ENCODE measurements at places on chromosomes 3 and 15. TPM values are rescaled to one million over a fixed set of nuclear protein-coding genes. Genes with fewer than 3 reads are reported as not detected.

GRCh38 chr15:79874242-79874641 lies 22.6 kb downstream of the MTHFS start:
- DNase-seq, result no peak

DNA sequence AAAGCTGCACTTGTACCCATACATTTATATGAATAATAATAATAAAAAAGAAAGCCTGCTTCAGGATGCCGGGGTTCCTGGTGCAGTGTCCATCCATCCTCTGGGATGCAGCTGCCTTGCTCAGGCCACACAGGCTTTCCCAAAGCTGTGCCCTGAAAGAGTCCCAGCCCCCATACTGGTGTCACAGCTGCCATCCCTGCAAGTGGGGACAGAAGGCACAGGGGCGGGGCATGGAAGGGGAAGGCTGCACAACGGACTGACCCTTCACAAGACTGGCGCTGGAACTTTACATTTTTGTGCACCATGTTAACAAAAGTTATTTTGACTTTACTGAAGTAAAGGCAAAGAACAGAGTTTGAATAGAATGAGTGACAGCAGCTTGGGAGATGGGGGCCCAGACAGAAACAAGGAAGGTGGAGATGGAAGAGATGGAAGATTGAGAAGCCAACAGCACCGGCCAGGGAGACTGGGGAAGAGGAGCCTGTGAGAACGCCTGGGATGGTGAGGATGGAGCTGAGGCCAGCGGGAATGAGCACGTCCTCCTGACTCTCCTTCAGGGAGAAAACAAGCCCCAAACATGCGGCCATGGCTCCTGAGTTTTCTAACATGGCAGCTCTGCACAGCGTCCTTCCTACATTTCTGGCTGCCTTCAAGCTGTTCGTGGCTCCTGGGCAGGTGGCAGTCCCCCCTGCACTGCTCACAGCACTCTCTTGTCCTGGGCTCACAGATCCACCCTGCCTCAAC lies 73.1 kb downstream of the ABTB1 start:
- no peak for DNase-seq

GRCh38 chr3:8153800-8154199 lies 347.8 kb upstream of the LMCD1 start:
- no peak for DNase-seq

DNA sequence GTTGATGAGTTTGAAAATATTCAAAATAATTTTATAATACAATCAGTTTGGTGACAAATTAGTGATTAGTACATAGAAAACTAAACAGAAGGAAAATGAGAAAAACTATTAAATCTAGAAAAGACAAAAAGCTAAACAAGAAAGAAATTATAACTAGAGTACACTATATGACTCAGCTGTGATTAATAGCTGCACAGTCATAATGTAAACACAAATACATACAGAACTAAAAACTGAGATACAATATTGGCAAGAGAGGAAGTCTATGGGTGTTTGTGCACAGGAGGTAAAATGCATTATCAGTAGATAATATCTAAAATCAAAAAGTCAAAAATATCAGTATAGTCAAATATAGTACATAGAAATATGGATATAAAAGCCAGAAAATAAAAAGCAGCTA lies 80.7 kb upstream of the PCSK6 start:
- no peak for DNase-seq

DNA sequence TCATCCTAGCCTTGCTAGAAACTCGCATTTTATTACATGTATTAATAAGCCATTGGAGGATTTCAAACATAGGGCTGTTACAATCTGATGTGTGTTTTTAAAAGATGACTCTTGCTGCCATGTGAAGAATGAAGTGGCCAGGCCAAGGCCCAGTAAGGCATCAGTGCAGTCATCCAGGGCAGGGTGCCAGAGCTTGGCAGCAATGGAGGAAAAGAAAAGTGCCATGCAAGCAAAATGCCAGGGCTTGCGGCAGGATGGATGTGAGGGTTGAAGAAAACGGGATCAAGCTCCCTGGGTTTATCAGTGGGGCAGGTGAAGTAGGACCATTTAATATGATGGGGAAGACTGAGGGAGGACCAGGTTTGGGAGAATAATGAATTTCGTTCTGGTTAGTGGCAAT lies 183.6 kb downstream of the MINAR1 start:
- DNase-seq, result no peak

DNA sequence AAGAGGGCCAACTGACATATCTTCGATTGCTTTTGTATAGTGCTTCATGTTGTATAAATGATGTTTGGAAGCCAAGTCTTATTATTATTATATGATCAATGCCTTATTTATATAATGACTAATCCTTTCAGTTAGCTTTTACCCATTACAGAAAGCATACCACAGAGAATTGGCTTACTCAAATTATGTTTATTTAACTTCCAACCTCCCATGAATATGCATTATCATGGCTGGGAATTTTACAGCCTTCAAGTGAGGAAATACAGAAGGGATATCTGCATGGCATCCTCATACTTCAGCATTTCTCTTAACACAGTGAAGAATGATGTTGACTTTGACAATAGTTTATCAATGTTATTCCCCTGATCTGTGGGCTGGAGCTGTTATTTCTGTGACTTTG lies 225.9 kb upstream of the GAP43 start:
- DNase-seq, result no peak

- peak; percentile 98 for DNase-seq
Observed at GRCh38 chr15:39171944-39172368, 408.9 kb upstream of the THBS1 start.

DNA sequence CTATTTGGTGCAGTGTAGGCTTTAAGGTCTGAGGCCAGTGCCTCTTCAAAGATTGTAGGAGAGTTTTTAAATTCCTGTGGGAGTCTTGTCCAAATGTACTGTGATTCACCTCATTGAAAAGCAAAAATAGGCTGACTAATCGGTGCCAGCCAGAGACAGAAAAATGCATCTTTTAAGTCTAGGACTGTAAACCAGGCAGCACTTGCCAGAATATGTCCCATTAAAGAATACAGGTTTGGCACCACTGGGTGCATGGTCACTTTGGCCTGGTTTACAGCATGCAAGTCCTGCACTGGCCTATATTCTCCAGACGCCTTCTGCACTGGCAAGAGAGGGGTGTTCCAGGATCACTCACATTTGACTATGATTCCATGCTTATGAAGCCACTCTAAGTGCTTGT lies 20.3 kb upstream of the NOX5 start:
- no peak for DNase-seq

GRCh38 chr3:97896547-97896946 lies 74.7 kb downstream of the CRYBG3 start:
- DNase-seq, result no peak

DNA sequence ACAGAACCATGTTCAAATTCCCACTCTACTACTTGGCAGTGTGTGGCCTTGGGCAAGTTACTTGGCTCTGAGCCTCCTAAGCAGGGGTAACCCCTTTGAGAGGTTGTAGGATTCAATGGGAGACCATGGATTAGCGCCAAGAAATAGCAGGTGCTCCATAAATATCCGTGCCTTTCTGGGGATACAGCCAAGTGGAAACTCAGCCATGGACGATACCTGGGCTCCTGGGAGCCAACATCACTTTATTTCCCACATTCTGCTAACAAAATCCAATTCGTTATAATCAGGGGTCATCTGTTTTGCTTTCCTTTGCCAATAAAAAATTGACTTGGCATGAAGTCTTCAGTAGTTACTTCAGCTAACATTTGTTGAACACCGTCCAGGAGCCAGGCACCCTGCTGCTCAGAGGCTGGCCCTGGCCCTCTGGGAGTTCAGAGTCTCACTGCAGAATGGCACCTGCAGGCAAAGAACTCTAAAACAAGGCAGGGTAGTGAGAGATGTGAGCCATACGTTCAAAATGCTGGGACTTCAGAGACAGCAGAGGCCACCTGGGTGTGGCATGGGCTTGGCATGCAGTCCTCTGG lies 42.3 kb downstream of the ZDHHC19 start:
- no peak for DNase-seq

The PRR23C gene
- total RNA-seq, result not detected

The GMPS gene
- total RNA-seq, result 47.3 TPM

The LRRC2 gene
- not detected for total RNA-seq

The CAND2 gene
- 2.6 TPM for total RNA-seq

The RBMS3 gene
- 24.0 TPM for total RNA-seq

The TP63 gene
- total RNA-seq, result 0.39 TPM

The IMPG2 gene
- total RNA-seq, result 0.99 TPM

The SLC12A1 gene
- total RNA-seq, result not detected

The CCDC191 gene
- 1.5 TPM for total RNA-seq

The CPLX3 gene
- not detected for total RNA-seq

The DNAH12 gene
- total RNA-seq, result 0.12 TPM

The TRANK1 gene
- 16.8 TPM for total RNA-seq

The UBAP1L gene
- 1.6 TPM for total RNA-seq

Data from glomerular endothelial cell (primary cell).